Fibroblast of upper back skin (primary cell): ENCODE measurements at places on chromosomes 5 and 9.

DNA sequence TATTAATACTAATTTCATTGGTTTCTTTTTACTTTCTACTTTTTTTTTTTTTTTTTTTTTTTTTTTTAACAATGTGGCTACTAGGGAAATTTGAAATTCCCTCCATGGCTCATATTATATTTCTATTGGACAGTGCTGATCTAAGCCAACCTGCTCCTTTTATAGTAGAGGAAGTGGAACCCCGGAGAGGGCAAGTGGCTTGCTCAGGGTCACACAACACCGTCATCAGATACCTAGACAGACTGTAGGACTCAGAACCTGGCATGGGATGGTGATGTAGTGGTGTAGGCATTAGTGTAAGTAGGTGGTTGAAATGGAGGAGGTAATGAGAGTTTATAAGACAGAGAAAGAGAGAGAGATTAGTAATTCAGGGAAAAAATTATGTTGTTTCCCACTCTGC lies 10.8 kb downstream of the ZNF618 start:
- no peak for DNase-seq

- peak; percentile 9 for DNase-seq
Measured at GRCh38 chr5:138468133-138468965, 3.1 kb downstream of the EGR1 start.

GRCh38 chr9:129962889-129963703 lies 79.9 kb downstream of the FNBP1 start:
- peak; percentile 43 for DNase-seq

- DNase-seq = no peak
Measured at GRCh38 chr5:54523534-54523933, 6.0 kb downstream of the SNX18 start.

DNA sequence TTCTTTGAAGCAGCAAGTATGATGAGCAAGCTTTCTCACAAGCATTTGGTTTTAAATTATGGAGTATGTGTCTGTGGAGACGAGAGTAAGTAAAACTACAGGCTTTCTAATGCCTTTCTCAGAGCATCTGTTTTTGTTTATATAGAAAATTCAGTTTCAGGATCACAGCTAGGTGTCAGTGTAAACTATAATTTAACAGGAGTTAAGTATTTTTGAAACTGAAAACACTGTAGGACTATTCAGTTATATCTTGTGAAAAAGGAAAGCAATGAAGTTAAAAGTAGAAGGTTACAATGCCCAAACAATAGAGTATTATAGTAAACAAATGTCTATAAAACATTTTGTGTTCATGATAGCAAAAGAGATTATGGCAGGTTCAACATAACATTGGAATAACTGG lies 88.6 kb downstream of the JAK2 start:
- no peak for DNase-seq

- DNase-seq = peak; percentile 96
Measured at GRCh38 chr9:694403-695154, 146.9 kb upstream of the DMRT1 start.

GRCh38 chr5:36944607-36945225 lies 68.1 kb downstream of the NIPBL start:
- peak; percentile 61 for DNase-seq

GRCh38 chr9:114861922-114862605 lies 56.2 kb upstream of the TNFSF15 start:
- DNase-seq = no peak

DNA sequence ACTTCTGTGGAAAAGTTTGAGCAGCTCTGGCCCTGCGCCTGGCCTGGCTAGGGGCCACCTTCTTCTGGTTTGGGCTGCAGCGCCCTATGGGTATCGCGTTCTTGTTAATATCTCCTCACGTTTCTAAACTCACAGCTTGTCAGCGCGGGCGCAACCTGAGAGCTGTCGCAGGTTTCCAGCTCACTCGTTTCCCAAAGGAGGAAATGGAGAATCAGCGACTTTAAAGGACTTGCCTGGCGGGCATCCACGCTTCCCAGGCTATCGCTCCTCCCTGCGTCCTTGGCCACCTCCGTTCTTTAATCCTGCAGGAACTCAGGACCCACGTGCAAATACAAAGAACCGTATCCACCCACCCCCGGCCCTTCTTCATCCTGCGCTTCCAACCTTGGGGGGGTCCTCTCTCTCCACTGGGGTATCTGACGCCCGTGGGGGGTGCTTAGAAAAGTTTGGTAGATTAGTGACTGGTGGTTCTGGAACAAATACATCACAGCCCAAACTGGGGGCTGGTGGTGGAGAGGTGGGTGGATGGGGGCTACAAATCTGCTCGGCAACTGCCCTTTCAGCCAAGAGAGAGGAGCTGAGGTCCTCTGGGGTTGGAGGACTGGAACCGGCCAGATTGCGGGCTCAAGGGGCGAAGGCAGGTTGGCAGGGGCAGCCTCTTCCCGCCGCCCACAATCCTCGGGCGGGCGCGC lies 578 bp upstream of the PSAT1 start:
- peak; percentile 67 for DNase-seq

GRCh38 chr9:71279151-71279739 lies 157.8 kb upstream of the TRPM3 start:
- no peak for DNase-seq

GRCh38 chr5:1874348-1874747 lies 8.4 kb downstream of the IRX4 start:
- no peak for DNase-seq

- peak; percentile 79 for DNase-seq
Measured at GRCh38 chr5:317086-317811, 4.3 kb upstream of the AHRR start.

GRCh38 chr9:81391457-81391825 lies 297.9 kb downstream of the TLE1 start:
- no peak for DNase-seq

DNA sequence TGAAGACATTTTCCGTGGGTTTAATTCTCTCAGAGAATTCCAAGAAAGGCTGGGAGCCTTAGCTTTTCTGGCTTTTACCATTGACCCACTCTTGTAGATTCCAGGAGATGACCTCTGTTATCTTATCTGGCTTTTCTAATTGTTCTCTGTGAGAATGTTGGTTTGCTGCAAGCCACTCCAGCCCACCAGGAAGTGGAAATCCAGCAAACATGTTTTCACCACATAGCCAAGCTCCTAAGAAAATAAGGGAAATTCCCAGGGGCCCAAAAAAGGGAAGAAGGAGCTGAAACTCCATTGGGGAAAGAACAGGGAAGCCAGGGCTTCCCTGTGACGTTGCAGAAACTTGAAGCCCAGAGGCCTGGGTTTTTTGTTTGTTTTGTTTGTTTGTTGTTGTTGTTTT lies 19.7 kb downstream of the GPR107 start:
- DNase-seq = peak; percentile 41

DNA sequence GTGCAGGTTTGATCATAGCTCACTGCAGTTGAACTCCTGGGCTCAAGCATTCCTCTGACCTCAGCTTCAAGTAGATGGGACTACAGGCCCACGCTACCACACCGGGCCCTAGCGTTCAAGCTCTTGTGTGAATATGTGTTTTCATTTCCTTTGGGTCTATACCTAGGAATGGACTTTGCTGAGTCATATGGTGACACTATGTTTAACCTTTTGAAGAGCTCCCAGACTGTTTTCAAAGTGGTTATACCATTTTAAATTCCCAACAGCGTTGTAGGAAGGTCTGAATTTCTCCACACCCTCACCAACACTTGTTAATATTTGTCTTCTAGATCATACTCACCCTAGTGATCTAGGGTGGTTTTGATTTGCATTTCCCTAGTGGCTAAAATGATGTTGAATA lies 33.5 kb downstream of the FAF2 start:
- DNase-seq = no peak

GRCh38 chr9:135524130-135524861 lies 3.1 kb downstream of the LCN1 start:
- no peak for DNase-seq

GRCh38 chr9:93235300-93235960 lies 51.5 kb downstream of the WNK2 start:
- no peak for DNase-seq

- no peak for DNase-seq
Measured at GRCh38 chr9:96350866-96351265, 32.6 kb downstream of the SLC35D2 start.

- no peak for DNase-seq
Measured at GRCh38 chr9:130901498-130902203, 5.0 kb upstream of the QRFP start.

DNA sequence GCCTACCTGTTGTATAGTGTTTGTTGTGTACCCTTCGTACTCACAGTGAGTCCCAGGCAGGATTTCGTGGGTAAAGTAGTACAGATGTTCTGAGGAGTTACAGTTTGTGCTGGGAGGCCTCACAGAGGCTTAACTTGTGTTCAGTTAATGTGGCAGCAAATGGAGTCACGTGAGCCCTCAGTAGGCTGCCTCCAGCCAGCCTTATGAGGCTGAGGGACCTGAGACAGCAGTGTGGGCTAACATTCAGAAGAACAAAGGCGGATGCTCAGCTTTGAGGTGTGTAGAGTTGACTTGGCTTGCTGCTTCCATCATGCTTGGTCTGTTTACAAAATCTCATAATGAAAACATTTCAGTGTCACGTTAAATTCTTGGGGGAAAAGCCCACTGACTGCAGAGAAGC lies 118.1 kb downstream of the TRIO start:
- no peak for DNase-seq

- DNase-seq = no peak
Measured at GRCh38 chr5:56460195-56460546, 227.0 kb upstream of the ANKRD55 start.
